ENCODE measurements at places on chromosomes 3 and 15. TPM values are rescaled to one million over a fixed set of nuclear protein-coding genes. Genes with fewer than 3 reads are reported as not detected.

- DNase-seq = no peak
Measured at GRCh38 chr15:83835479-83835878, 181.6 kb downstream of the ADAMTSL3 start.

DNA sequence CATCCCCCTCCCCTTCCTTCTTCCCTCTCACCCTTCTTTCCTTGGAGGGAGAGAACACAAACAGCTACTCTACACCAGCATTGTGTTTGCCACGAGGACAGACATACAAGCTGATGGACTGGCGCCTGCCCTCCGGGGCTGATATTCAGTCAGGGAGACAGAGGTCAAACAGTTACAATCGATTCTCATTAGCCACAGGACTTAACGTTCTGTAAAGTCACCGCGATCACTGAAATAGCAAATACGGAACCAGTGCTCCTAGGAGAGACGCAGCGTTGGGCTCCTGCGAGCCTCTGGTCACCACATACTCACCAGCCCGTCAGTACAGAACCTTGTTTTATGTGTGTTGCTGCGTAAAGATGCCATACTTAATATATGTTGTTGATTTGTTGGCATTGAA is 108.8 kb downstream of the LRRK1 start:
- no peak for DNase-seq

Gene RPS17
- total RNA-seq = 1,725 TPM

- DNase-seq = no peak
Measured at GRCh38 chr15:35723120-35723847, 177.3 kb upstream of the DPH6 start.

DNA sequence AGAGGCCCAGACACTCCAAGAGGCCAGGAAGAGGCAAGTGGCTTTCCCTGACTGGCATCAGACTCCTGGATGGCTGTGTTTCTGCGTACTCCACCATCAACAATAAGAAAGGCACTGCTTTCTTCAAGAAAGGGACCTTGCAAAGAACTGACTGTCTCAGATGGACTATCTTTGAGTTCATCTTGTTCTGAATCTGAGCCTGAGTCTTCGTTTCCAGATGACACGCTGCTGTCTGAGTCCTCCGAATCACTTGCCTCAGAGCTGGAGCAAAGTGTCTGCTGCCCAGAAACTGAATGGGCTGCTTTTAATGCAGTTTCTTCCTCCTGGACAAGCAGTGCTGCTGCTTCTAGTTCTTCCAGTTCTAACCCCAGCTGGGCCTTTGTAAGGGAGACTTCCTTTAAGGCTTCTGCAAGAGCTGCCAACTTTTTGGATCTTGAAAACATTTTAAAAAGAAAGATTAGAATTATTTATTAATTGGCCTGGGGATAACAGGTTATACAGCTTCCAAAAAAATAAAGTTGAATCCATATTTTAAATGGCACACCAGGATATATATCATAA is 97.8 kb downstream of the SHQ1 start:
- DNase-seq = no peak

Gene POPDC2
- total RNA-seq = 0.11 TPM

DNA sequence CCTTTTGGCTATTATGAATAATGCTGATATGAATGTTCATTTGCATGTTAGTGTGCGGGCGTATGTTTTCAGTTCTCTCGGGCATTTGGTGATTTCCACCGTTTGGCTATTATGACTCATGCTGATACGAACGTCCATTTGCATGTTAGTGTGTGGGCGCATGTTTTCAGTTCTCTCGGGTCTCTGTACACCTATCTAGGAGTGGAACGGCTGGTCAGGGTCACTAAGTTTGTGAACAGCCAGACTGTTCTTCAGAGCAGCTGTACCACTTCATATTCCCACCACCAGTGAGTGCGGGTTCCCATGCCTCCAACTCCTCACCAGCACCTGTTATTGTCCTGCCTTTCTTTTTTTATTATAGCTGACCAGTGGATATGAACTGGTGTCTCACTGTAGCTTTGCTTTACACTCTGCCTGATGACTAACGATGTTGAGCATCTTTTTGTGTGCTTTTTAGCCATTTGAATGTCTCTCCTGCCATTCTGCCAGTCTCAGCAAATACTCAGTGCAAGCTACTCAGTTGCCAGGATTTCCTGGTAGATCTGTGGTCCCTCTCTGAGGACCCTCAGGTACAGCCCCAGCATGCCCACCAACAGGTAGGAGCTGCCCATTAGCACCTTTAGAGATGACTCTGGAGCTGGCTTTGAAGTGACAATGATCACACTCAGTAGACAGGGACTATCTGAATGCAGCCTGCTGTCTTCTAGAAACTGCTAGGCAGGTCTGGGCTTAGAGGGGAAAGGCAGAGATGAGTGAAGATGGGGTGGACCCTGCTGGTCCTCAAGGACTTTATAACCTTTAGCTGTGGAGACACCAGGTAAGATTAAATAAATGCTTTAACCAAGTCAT is 141.1 kb downstream of the XXYLT1 start:
- DNase-seq = no peak
